ENCODE measurements at places on chromosomes 5 and 9.

DNA sequence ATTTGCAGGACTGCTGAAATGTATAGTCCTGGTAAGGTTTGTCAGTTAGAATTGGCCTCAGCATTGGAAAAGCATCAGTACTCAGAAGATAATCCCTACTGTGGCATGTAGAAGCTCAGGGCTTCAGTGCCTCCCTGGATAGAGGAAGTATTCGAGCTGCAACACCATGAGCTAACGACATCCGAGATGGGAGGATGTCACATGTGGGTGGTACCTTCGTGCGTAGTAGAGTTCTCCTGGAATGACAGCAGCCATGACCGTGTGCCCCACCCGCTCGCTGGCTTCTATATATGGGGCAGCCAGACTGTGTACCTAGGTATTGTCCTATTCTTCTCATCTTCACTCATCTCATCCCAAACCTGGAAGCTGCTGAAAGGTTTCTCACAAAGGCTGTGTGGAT is 345.8 kb upstream of the KLF9 start:
- no peak for DNase-seq

DNA sequence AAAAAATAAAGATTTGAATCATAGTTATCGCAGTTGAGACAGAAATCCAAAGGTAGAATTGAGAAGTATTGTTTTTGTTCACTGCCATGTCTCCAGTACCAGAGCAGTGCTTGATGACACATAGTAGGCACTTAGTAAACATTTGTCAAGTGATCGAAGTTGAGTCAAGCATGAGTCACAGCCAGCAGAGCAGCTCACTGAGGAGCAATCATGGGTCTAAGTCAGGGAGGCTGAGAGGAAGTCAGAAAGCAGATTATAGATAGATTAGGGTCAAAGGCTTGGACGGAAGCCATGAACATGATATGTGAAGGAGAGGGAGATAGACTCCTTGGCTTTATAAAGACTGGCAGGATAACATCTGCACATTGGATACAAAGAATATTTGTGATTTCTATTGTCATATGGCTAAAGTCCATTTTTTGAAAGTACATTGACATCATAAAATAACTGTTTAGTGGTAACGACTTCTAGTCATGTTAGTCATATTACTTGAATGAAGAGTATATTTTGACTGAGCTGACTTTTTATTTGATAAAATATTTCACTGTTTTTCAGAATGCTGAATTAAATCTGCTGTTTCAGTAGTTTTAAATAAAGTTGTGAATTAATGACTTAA is 168.5 kb downstream of the RAB3C start:
- no peak for DNase-seq

DNA sequence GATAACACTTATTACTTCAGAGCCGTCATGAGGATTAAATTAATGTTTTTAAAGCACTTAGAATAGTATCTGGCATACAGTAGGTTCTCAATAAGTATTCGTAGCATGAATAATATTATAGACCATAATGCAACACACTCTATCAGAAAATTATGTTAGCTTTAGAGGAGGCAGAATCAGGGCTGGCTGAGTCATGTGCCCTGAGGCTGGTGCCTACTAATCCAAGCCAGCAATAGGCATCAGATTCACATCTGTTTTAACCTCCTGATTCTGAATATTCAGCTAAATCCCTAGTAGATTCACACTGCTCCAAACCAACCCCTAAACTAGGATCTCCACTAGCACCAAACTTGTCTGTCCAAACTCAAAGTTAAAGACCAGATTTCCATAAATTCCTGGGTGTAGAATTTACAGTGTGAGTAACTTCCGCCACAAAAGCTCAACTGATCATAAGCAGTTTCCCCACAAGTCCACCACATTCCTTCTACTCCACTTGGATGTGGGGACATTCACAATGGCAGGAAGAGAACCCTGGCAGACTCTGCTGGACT is 170.0 kb upstream of the DAPK1 start:
- no peak for DNase-seq

DNA sequence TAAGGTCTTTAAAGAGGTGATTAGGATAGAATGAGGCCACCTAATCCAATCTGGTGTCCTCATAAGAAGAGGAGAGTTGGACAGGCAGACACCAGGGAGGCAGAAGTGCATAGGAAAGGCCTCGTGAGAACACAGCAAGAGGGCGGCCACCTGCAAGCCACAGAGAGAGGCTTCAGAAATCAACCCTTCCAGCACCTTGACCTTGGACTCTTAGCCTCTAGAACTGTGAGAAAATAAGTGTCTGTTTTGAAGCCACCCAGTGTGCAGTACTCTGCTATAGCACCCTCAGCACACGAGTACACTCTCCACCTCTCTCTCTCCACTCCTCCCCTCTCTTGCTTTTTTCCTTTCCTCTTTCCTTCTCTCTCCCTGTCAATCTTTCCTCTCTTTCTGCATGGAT is 26.8 kb downstream of the NIPAL4 start:
- DNase-seq: no peak

- no peak for DNase-seq
Observed at GRCh38 chr5:1444361-1445189, 665 bp downstream of the SLC6A3 start.

DNA sequence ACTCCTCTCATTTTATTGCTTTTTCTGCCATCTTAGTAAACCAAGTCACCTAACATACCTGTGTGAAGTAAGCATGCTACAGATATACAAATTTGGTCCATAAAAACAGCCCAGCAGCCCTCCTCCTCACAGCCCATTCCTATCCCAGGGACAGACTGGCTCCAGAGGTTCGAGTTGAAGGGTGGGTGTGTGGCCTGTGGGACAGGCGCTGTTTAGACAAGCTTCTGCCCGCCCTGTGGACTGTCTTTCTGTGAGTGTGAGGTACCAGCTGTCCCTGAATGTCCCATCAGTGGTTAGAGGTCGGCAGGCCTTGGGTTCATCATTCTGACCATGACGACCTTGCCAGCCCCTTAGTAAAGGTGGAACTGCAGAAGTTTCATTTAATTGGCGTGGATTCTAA is 82.0 kb downstream of the WNK2 start:
- DNase-seq: no peak

DNA sequence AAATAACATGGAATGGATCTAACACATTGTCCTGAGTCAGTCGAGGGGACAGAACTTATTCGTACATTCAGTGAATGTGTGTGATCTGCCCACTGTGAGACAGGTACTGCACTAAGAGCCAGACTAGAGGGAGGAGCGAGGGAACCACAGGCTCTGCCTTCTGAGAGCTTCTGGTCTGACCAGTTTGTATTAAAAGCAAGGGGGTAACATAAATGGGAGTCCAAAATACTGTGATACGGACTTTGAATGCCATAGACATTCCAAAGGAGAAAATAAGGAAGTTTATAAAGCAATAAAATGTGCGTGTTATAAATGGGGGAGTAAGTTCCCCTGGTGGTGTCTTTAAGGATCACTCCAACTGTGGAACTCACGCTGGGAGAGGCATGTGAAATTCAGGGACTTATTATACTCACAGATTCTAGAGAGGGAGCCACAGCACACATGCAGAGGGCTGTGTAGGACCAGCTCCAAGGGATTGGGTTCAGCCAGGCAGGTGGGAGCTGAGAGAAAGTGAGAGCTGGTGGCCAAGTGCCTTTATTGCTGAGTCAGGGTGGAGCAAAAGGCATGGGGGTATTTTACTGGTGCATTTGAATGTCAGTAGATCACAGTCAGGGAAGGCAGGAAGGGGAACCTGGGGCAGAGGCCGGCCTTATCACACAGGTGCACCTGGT is 186.5 kb upstream of the WWC1 start:
- no peak for DNase-seq

- DNase-seq: no peak
Observed at GRCh38 chr9:132245465-132245864, 83.6 kb downstream of the NTNG2 start.

GRCh38 chr9:91047993-91048607 is 246.5 kb downstream of the SYK start:
- DNase-seq: no peak

DNA sequence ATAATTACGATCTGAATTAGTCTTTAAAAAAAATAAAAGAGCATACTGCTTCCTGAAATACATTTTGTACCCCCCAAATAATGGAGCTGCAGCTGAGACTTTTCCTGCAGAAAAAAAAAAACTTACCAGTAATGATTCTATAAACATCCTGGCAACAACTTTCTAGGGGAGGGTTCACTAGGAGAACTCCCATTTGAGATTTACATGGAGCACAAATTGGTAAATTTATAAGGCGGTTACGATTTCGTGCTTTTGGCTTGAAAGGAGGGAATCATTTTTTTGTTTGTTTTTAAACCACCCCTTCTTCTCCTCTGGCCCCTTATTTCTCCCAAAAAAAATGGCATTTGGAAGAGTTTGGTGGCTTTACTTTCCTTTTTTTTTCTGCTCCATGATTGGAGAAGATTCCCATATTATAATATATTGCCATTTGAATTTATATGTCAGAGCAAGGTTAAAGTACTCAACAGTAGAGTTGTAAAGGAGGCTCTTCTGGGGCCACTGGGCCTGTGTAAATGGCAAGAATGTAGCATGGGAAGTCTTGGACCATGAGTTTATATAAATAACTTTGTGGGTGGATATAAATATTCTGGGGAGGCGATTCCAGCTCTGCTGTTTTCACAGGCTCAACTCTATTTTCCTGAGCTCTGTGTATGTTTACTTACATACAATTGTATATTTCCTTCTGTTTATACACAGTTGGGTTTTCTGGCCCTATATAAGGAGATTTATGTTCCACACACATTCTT is 159.9 kb downstream of the CSNK1G3 start:
- DNase-seq: no peak
